ENCODE measurements at places on chromosomes 11 and 22. TPM values are rescaled to one million over a fixed set of nuclear protein-coding genes. Genes with fewer than 3 reads are reported as not detected.

DNA sequence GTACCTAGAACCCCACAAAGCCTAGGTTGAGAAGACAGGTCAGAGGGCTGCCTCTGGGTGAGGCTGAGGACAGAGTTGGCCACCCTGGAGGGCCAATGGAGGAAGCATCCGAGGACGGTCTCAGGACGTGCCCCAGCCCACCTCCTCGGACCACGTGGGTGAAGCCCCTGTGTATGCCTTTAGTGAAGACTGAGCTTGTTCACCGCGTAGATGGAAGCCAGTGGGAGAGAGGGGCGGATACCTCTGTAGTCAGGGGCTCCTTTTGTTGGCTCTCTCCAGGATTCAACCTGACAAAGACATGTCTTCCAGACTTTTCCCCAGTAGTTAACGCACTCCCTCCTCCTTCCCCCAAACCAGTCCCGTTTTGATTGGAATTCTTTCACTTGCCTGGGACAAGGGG lies 110.7 kb downstream of the ZBTB16 start:
- peaks cover 99% of the 10 kb centered on the region for H3K4me1 ChIP-seq
- no peak for DNase-seq
- no peak overlapping the region for H3K27ac ChIP-seq
- H3K27me3 ChIP-seq: no peaks in the 10 kb centered on the region
- H3K36me3 ChIP-seq: no peaks in the 10 kb centered on the region

DNA sequence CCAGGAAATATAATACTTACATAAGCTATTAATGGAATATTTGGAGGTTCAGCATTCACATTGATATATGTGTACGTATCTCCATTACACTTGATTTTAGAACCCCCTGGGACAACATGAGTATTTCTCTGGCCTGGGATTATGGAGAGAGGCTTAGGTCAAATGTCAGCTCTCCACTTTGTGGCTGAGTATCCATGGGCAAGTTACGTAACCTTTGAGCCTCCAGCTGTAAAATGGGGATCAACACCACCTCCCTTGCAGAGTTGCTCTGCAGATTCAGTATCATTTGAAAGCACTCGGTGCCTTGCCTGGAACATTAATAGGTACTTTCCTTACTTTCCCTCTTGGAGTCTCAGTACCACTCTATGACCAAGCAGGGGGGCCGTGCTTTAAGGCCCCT lies 33.2 kb downstream of the C22orf31 start:
- H3K4me3 ChIP-seq: no peak overlapping the region
- peaks cover 13% of the 10 kb centered on the region for H3K4me1 ChIP-seq
- H3K36me3 ChIP-seq: no peaks in the 10 kb centered on the region

GRCh38 chr11:131495423-131495822 lies 125.0 kb downstream of the NTM start:
- no peaks in the 10 kb centered on the region for H3K4me1 ChIP-seq
- no peaks in the 10 kb centered on the region for H3K27me3 ChIP-seq
- no peak overlapping the region for H3K27ac ChIP-seq
- DNase-seq: no peak

- H3K4me1 ChIP-seq: no peaks in the 10 kb centered on the region
- no peak for DNase-seq
- no peak overlapping the region for H3K27ac ChIP-seq
- no peaks in the 10 kb centered on the region for H3K27me3 ChIP-seq
- no peak overlapping the region for H3K4me3 ChIP-seq
These were observed 1529.8 kb downstream of the FAM181B start for GRCh38 chr11:81203876-81204275.

The SPTBN2 gene
- not detected for total RNA-seq

- no peaks in the 10 kb centered on the region for H3K36me3 ChIP-seq
- no peaks in the 10 kb centered on the region for H3K4me1 ChIP-seq
- H3K4me3 ChIP-seq: no peak overlapping the region
- no peaks in the 10 kb centered on the region for H3K27me3 ChIP-seq
- H3K27ac ChIP-seq: no peak overlapping the region
- DNase-seq: no peak
These were observed 45.2 kb upstream of the SLC5A12 start for GRCh38 chr11:26767060-26767459.

The CLMP gene
- total RNA-seq: 0.06 TPM

The TSGA10IP gene
- total RNA-seq: not detected

DNA sequence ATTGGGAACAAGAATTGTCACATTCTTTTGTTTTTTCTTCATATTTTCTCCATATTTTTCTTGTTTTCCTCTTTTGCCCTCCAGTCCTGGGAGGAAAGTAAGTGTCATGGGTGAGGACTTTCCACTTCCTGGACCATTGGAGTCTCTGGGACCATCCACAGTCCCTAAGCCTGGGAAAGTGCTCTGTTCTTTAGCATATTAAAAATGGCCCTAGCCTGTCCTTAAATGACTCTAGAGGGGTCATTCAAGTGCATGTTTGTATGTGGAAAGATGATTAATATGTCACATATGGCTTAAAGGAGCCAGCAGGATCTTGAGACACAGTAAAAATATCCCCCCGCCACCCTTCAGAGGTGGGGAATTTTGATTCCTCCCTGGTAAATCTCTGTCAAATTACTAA lies 20.1 kb upstream of the SCGB1D1 start:
- H3K4me3 ChIP-seq: no peak overlapping the region
- H3K36me3 ChIP-seq: no peaks in the 10 kb centered on the region
- H3K27ac ChIP-seq: no peak overlapping the region

- no peaks in the 10 kb centered on the region for H3K27me3 ChIP-seq
- peaks cover 25% of the 10 kb centered on the region for H3K4me1 ChIP-seq
- no peak overlapping the region for H3K27ac ChIP-seq
- H3K4me3 ChIP-seq: peak overlapping the region; percentile 55
- H3K36me3 ChIP-seq: peaks cover 8% of the 10 kb centered on the region
- DNase-seq: peak; percentile 94
These were observed 1.2 kb downstream of the PLEKHB1 start for GRCh38 chr11:73647459-73648100.

The SELENOM gene
- total RNA-seq: 78.0 TPM

The LDHAL6A gene
- not detected for total RNA-seq

DNA sequence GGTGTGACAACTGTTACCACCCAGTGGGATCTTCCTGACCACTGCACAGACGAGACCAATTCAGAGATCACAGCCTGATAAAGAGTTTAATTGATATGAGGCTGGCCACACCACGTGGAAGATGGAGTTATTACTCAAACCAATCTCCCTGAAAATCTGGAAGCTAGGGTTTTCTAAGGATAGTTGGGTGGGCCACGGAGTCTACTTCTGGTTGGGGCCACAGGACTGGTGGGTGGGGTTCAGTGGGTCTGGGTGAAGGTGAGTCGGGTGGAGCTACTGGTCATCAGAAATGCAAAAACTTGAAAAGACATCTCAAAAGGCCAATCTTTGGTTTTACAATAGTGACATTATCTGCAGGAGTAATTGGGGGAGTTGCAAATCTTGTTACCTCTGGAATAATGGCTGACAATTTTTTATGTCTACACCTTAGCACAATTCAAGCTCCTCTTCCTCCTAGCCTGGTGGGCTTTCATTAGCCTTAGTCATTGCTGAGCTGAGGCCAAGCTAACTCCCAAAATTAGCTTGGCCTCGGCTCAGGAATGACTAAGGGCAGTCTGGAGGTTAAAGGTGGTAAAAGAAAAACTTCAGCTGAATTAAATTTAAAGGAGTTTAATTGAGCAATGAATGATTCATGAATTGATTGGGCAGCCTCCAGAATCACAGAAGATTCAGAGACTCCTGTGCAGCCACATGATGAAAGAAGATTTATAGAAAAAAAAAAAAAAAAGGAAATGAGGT lies 13.1 kb downstream of the C11orf96 start:
- no peak for DNase-seq
- no peaks in the 10 kb centered on the region for H3K4me1 ChIP-seq
- no peak overlapping the region for H3K27ac ChIP-seq
- peaks cover 10% of the 10 kb centered on the region for H3K27me3 ChIP-seq

- no peak overlapping the region for H3K4me3 ChIP-seq
- peaks cover 5% of the 10 kb centered on the region for H3K4me1 ChIP-seq
- no peak for DNase-seq
These were observed 59.1 kb downstream of the WNT11 start for GRCh38 chr11:76147106-76147740.

DNA sequence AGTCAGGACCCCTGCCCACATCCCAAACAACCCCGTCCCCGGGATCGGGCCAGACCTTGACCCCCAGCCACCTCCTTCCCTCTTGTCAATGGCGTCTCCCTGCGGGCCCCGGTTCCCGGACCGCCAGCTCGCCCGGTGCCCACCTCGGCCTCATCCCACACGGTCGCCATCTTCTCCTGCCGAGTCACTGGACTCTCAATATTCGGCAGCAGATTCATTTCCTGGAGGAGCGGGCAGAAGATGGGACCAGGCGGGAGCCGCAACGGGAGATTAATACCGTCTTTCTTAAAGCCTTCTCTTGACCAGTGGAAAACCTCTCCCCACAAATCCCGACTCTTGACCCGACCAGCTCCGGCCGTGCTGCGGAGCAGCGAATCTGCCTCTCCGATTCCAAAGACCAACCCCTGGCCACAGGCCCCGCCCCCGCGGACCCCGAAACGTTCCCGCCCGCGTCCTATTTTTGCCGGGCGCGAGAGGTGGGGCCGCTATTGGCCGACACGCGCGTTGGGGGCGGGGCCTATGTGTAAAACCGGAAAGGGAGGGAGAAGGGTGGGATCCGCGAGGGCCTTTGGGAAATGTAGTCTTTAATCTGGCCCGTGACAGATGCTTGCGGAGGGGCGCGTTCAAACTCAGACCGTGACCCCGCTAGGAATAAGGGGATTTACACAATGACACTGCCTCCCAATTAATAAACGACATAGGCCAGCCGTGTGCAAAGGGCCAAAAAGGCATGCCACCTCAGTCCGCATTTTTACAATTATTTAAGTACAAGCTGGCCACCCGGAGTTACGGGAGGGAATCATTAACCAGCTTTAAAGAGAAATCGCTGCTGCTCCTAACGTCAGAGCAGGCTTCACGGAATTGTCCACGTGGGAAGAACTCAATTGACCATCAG lies at the start of gene PSMC3:
Gene PSMC3, minus strand, starts transcription at position 378 of the 895 bp plus-strand sequence. Its CDS starts 160 bp downstream, at position 218.
- peak within 1 kb of the TSS; percentile 100 for H3K4me3 ChIP-seq
- H3K4me1 ChIP-seq: peaks cover 30% of the 10 kb centered on the region
- DNase-seq: peak; percentile 99

DNA sequence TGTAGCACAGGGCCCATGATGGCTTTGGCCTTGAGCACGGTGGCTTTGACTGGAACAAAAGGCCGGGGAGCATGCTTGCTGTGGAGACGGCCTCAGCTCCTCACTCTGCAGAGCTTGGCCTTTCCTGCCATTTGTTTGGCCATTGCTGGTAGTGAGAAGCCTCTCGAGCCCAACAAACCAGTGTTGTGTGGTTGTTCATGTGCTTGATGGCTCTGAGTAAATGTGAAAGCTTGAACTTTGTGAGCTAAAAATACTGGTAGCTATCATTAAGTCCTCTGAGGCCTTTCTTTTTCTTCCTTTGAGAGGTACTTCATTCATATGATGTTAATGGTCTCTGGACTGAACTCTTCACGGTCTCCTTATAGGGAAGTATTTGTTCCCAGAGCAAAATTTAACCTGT lies 39.6 kb downstream of the NAT10 start:
- H3K27ac ChIP-seq: no peak overlapping the region
- H3K36me3 ChIP-seq: peaks cover 96% of the 10 kb centered on the region
- no peaks in the 10 kb centered on the region for H3K4me1 ChIP-seq
- DNase-seq: no peak

- DNase-seq: no peak
- no peaks in the 10 kb centered on the region for H3K4me1 ChIP-seq
- no peak overlapping the region for H3K27ac ChIP-seq
- H3K36me3 ChIP-seq: peaks cover 72% of the 10 kb centered on the region
- no peak overlapping the region for H3K4me3 ChIP-seq
These were observed 11.6 kb upstream of the PPM1F start for GRCh38 chr22:21964234-21964633.

DNA sequence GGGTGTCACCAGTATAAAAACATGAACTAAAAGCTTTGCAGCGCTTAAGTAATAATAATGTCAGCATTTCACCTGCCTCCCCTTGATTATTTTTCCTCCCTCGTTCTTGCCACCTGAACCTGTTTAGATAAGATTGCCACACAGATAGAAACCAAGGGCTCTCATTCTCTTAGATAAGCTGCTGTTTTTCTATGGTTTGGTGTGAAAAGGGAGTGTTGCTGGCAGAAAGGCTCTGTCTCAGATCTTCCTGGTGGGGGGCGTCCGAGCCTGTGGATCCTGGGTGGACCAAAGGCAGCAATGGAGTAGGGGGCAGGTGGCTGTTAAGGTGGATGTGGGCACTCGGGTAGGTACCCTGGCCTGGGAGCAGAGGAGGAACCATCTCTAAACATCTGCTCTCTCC lies 147.5 kb downstream of the ST3GAL4 start:
- H3K27ac ChIP-seq: no peak overlapping the region
- peaks cover 8% of the 10 kb centered on the region for H3K27me3 ChIP-seq
- no peak for DNase-seq
- no peaks in the 10 kb centered on the region for H3K36me3 ChIP-seq
- H3K4me1 ChIP-seq: no peaks in the 10 kb centered on the region

- no peak overlapping the region for H3K27ac ChIP-seq
- DNase-seq: no peak
- H3K4me3 ChIP-seq: no peak overlapping the region
- H3K4me1 ChIP-seq: no peaks in the 10 kb centered on the region
- H3K27me3 ChIP-seq: no peaks in the 10 kb centered on the region
These were observed 106.9 kb upstream of the SORL1-AS1 start for GRCh38 chr11:121559606-121560200.

- H3K4me1 ChIP-seq: peaks cover 82% of the 10 kb centered on the region
- peak overlapping the region; percentile 39 for H3K27ac ChIP-seq
These were observed 44.9 kb downstream of the CD82 start for GRCh38 chr11:44610186-44610955.

- H3K27me3 ChIP-seq: no peaks in the 10 kb centered on the region
- DNase-seq: peak; percentile 30
- H3K4me3 ChIP-seq: no peak overlapping the region
These were observed 23.6 kb downstream of the ALX4 start for GRCh38 chr11:44286268-44286880.

The DGCR6L gene
- total RNA-seq: 29.1 TPM

DNA sequence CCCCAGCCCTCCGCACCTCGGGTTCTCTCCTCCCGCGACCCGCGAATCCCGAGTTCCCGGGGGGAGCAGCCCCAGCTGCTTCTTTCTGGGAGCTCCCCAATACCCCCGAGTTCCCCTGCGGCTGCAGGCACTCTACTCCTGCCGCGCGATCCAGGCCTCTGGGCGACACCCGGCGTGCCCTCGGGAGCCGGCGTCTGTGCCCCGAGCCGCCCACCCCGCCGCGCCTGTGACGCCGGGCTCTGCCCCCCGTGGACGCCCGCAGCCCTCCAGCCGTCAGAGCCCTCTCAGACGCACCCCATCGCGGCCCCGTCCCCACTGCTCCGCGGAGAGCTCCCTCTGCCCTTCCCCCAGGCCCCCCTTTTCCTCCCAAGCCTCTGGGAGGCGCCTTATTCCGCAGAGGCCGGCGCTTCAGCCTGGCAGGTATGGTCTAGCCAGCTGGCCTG lies 422 bp downstream of the GLB1L2 start:
- no peaks in the 10 kb centered on the region for H3K36me3 ChIP-seq
- no peak overlapping the region for H3K27ac ChIP-seq
- peak overlapping the region; percentile 80 for H3K4me3 ChIP-seq

The ANO3 gene
- not detected for total RNA-seq

Measured in CD4-positive, alpha-beta T cell (primary cell).